ENCODE measurements at places on chromosomes 5 and 9.
A peak's percentile ranks its signal among the peaks of the same experiment; 100 is the strongest.

GRCh38 chr9:136529516-136530460 is 16.1 kb downstream of the NOTCH1 start:
- no peak for DNase-seq

- no peak for DNase-seq
These were observed 27.2 kb upstream of the LAMC3 start for GRCh38 chr9:130981756-130982137.

GRCh38 chr9:127785933-127786772 is at the start of gene CDK9:
Gene CDK9, plus strand, starts transcription at chr9:127786034. Its CDS starts 115 bp downstream, at chr9:127786149.
- peak; percentile 75 for DNase-seq

DNA sequence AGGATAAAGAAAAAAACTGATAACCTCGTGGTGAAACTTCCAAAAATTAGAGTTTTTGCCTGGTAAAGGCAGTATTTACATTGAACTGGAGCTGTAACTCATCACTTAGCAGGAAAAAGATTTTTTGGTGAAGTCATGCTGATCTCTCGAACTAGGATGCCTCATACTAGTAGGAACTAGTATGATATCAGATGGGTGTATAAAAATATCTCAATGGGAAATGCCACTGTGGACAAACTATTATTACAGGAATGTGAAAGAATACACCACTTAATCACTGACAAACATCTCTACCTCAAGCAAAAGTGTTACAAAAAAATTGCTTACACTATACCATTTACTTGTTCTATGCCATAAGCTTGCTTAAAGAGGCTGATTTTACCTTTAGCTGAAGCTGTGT is 28.4 kb downstream of the RFX3 start:
- DNase-seq, result no peak

GRCh38 chr9:114364134-114365041 is 23.4 kb downstream of the AKNA start:
- DNase-seq, result peak; percentile 94

DNA sequence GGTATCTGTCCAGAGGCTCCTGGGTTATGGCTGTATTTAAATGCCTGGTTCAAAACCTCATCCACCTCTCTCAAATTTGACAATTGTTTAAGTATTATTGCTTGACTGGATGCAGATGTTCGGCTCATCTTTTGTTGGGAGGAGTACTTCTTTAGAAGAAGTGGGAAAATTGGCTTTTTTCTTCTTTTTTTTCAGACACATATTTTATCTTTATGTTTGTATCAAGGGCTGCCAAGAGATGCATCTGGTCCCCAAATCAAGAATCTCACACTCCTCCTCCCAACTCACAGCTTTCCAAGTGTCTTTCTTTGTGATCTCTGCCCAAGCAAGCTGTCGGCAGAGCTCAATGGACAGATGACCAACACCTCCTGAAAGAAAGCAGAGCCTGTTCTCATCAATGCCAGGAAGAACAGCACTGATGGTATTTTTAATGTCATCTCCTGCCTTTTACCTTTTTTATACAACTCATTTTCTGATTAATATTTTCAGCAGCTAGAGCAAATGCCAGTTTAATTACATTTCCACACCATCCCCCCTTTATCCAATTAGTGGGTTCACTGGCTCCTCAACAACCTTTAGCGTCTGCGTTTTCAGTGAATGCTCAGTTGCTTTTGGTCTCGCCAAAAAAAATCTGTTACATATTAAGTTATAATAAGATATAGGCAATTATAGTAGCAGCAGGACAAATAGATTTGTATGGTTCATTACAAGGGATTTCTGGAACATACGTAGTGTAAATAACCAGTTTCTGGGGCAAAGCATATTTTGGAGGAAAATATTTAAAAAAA is 110.3 kb upstream of the SLIT3 start:
- no peak for DNase-seq

GRCh38 chr9:85898332-85898731 is 42.6 kb upstream of the NAA35 start:
- peak; percentile 30 for DNase-seq

DNA sequence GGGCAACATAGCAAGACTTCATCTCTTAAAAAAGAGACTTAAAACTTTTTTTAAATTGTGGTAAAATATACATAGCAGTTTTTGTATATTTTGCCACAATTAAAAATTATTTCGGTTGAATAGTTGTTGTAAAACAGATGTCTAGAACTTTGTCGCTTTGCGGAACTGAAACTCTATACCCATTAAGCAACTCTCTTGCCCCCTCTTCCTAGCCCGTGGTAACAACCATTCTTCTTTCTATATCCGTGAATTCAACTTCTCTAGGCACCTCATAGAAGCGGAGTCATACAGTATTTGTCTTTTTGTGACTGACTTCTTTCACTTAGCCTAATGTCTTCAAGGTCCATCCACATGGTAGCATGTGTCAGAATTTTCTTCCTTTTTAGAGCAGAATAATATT is 43.3 kb downstream of the SPARC start:
- DNase-seq, result peak; percentile 80

GRCh38 chr5:170301981-170302652 is 4.5 kb upstream of the LCP2 start:
- DNase-seq, result no peak

- no peak for DNase-seq
These were observed 566.5 kb upstream of the ZNF462 start for GRCh38 chr9:106296426-106296825.

GRCh38 chr9:127822108-127822507 is 19.4 kb downstream of the FPGS start:
- DNase-seq, result no peak

GRCh38 chr5:33092719-33093118 is 348.0 kb upstream of the TARS1 start:
- DNase-seq, result no peak

Measured in MV-4-11 (cell line).